ENCODE measurements at places on chromosomes 6 and 20.

GRCh38 chr20:18537651-18538050 lies 29.6 kb upstream of the SMIM26 start:
- no peak for DNase-seq

GRCh38 chr20:9269280-9269971 lies 200.5 kb downstream of the PLCB4 start:
- DNase-seq = no peak

GRCh38 chr6:15926256-15926655 lies 202.6 kb upstream of the MYLIP start:
- no peak for DNase-seq

GRCh38 chr6:162621246-162621645 lies 106.3 kb downstream of the PRKN start:
- no peak for DNase-seq

GRCh38 chr20:35279040-35279439 lies 1.1 kb upstream of the MMP24OS start:
- no peak for DNase-seq

GRCh38 chr20:17773619-17774018 lies 73.9 kb downstream of the BANF2 start:
- DNase-seq = no peak

- no peak for DNase-seq
Measured at GRCh38 chr20:52975029-52975732, 3.0 kb downstream of the TSHZ2 start.
